Muscle of back (tissue), 13 donors: ENCODE measurements at places on chromosomes 6 and 20.

DNA sequence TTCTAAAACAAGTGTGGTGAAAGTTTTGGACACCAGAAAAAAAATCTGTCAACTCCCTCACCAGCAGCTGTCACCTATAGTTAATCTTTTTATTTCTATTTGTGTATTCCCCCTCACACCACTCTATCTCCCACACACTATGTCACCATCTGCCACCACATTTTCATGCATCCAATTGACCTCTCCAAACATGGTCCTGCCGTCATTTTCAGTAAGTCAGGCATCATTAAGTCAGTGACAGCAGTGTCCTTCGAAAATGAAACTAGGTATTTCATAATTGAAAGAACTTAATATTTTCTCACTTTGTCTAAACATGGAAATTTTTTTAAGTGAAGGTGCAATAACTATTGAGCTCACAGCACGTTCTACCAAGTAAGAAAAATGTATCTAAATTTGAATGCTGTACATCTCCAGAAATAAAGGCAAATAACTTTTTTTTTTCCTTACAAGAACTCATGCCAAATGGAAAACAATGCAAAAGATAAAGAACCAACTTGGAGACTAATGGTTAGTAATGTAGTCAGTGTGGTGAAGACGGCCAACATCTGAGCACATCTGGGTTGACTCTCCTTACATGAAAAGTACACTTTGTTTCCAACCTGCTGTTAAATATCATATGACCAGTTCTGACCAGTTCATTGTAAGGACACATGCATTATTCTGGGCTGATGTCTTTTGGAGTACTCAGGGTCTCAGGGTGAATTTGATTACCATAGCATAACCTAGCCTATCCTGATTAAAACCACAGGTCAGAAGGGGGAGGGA, 623.3 kb upstream of the MANEA start:
- DNase-seq = no peak

GRCh38 chr20:3374296-3374695, 33.2 kb downstream of the DNAAF9 start:
- DNase-seq = peak; percentile 13

DNA sequence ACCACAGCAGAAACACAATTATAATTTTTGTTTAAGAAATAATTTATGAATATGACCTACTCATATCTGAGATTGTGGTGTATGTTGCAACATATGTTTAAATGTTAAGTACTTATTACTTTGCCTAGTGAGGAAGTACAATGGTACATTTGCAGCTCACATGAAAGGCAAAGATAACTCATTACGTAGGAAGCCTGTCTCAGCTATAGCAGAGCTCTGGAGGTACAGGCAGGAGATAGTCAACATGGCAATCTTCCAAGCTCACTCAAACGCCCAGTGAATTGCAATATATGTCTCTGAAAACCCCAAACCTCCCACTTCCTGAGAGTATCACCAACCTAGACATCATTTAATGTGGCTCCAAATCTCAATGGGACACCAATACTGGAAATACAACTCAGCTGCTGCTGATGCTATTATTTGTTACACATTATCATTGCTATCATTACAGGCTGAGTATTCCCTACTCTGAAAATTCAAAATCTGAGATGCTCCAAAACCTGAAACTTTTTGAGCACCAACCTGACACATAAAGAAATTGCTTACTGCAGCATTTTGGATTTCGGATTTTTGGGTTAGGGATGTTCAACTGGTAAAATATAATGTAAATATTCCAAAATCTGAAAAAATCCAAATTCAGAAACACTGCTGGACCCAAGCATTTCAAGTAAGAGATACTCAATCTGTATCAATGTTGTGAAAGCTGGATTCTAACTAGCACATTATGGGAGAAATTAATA, 25.1 kb upstream of the GSTA4 start:
- DNase-seq = no peak

DNA sequence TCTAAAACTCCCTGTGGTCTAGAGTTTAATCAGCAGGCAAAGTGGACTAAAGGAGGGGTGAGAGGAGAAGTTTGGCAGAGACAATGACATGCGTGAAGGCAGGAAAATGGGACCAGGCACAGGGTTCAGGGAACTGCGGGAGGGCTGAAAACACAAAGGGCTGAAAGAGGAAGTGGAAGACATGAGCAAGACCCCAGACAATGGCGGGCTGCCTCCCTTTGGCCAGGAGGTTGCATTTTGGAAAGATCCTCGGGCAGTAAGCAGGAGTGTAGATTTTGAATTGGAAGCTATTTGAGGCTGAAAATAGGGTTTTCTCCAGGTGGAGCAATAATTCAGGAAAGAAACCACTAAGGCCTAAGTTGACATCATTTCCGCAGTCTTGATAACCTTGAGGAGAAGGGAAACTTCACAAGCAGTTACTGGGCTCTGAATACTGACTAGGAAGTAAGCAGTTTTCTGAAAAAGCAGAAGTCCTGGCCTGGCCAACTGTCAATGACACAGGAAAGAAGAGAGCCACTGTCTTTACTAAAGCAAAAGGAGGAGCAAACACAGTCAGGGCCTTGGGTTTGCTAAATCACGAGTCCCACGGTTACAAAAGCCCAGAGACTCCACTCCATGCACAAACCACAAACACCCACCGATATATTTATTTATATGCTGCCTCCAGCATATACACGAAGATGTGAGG, 3.4 kb downstream of the LY86 start:
- no peak for DNase-seq

DNA sequence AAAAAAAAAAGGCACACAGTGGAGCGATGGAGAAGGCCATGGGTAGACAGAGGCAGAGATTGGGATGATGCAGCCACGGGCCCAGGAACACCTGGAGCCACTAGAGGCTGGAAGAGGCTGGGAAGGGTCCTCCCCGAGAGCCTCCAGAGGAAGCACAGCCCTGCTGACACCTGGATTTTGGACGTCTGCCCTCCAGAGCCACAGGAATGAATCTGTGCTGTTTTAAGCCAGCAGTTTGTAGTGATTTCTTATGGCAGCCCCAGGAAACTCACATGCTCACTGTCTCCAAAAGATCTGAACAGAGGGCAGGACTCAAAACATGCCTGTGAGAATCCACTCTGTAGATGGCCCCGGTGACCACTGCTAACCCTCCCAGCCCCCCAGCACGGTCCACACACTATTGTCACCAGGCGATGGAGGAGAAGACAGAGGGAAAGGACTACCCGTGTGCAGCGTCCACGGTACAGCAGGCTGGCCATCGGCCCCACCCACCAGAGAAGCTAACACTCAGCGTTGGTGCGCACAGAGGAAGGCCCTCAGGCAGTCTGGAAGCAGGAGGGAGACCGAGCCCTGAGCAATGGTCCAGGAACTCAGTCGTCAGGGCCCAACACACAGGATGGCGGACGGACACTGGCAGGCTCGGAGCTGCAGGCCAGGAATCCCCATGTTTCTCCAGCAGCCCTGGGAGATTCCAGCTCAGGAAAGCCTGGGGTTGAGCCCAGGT, 99.7 kb downstream of the BMP7 start:
- DNase-seq = no peak

DNA sequence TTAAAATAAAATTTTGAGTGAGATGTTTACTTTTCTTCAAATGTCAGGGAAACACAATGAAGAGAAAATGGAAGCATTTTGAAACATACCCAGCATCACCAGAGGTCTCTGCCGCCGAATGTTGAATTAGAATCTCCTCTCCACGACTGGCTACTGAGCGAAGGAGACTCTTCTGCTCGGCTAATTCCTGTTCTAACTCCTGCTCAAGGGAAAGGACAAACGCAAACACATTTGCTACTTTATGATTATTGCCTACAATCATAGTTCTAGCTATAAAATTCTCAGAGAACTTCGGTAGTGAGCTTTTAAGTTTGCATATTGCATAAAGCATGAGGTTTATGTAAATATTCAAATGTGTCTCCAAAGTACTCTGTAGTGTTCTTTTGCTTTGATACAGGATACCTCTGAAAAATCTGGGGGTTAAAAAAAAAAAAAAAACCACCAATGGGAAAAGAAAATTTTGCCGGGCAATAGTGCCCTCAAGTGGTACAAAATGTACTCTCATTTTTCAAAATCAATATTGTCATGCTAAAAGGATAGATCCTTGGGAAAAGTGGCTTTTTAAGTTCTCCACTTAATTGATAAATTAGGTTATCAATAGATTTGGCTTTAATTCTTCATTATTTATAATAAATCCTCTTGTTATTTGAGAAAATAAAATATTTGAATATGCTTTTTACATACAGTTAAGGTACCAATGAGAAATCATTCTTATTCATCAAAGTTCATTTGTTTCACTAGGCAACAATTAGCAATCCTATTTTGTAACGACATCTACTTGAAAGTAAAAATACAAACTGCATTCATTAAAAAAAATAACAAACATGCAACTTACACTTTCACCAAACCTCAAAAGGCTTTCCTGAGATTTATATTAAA, 369.0 kb downstream of the SYNE1 start:
- peak; percentile 40 for DNase-seq

- no peak for DNase-seq
Measured at GRCh38 chr6:137808836-137809315, 58.2 kb upstream of the TNFAIP3 start.

- DNase-seq = no peak
Measured at GRCh38 chr20:34180460-34181120, 60.6 kb upstream of the ASIP start.

DNA sequence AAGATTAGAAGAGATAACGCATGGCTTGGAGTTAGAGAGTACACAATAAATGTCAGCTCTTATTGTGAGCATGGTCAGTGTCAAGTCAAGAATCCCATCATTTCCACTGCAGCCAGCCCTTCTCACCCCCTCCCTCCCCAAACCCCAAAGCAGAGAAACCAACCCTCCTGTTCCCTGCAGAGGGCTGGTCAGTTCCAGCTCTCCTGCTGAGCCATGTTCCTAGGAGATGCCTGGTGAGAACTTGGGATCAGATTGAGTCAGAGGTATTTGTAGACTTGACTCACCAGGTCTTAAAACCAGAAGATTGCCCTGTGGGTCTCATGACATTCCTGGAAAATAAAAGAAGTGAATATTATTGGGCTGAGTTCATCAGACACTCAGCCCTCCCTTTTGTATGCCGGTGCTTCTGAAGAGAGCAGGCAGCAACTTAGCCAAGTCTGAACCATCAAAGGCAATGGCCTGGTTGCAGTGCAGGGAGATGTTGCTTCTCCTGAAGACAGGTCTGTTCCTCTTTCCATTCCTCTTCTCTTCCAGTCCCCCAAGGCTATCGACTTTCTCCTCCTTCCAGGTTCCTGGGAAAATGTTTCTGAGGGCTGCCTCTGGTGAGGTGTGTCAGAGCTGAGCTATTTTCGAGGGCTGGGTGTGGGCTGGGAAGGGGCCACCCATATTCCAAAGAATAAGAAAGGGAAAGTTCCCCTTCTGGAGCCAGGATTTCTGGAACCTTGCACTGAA, 278.2 kb upstream of the SUPT3H start:
- DNase-seq = no peak

DNA sequence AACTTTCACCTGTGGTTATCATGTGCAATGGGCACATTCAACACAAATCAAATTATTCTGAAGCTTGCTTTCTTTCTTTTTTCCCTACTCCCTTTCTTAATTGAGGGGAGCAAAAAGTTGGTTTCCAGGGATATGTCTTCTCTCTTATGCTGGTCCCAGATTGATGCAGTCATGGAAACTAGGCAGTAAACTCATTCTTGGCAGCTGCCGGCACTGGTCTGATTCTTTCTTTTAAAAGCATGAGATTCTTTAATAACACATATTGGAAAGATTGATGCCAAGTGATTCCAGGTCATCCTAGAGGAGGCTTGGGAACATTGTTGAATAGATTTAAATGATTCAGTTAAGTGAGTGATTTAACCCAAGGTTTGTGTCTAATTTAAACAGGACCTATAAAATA, 29.0 kb downstream of the PTPRA start:
- peak; percentile 74 for DNase-seq

- peak; percentile 5 for DNase-seq
Measured at GRCh38 chr6:27517928-27518787, 45.3 kb upstream of the ZNF184 start.

- peak; percentile 12 for DNase-seq
Measured at GRCh38 chr6:128848212-128848935, 34.6 kb upstream of the LAMA2 start.

GRCh38 chr20:46169245-46170171, 51.4 kb downstream of the CD40 start:
- DNase-seq = no peak

GRCh38 chr6:74720923-74721322, 484.9 kb downstream of the COL12A1 start:
- no peak for DNase-seq

GRCh38 chr6:127058027-127058426, 60.4 kb upstream of the RSPO3 start:
- DNase-seq = no peak

- no peak for DNase-seq
Measured at GRCh38 chr20:14848806-14849205, 511.4 kb upstream of the FLRT3 start.

- no peak for DNase-seq
Measured at GRCh38 chr6:147974376-147974775, 368.3 kb upstream of the SASH1 start.

DNA sequence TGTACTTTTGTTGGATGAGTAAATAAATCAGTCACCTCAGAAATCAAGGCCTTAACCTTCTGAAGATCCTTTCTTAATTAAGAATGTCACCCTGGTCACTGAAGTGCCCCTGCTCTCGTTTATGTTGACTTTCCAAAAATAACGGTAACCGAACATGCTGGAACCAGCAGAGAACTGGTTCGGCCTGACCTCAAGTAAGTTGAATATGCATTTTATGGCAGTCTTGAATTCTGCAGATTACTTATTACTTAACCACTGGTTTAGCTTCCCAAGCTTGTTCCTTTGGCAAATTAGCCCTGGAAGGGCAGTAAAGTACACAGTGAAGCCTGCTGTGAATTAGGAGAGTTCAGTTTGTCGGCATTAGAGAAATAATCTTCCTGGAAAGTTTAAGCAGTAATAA, 12.2 kb downstream of the MAPRE1 start:
- no peak for DNase-seq

DNA sequence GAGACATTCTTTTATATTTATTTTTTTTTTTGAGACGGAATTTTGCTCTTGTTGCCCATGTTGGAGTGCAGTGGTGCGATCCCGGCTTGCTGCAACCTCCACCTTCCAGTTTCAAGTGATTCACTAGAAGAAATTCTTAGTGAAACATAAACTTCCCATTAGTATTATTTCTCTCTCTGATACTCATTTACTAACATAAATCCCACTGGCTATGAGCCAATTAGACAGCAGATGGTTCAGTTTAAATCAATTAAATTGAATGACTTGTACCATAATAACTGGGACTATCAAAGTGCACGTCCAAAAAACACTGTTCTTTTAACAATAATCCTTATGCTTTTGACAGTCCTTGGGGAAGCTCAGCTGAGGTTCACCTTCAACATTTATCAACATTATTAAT, 111.2 kb upstream of the PTCHD4 start:
- no peak for DNase-seq

- no peak for DNase-seq
Measured at GRCh38 chr20:49501917-49502316, 19.4 kb upstream of the KCNB1 start.
